ENCODE measurements at places on chromosomes 3 and 15.

DNA sequence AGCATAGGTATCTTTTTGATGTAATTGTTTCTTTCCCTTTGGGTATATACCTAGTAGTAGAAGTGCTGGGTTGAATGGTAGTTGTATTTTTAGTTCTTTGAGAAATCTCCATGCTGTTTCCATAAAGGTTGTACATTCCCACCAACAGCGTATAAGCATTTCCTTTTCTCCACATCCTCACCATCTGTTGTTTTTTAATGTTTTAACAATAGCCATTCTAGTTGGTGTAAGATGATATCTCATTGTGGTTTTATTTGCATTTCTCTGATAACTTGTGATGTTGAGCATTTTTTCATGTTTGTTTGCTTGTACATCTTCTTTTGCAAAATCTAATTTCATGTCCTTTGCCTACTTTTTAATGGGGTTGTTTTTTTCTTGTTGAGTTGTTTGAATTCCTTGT lies 80.0 kb upstream of the TMC3 start:
- DNase-seq: no peak

DNA sequence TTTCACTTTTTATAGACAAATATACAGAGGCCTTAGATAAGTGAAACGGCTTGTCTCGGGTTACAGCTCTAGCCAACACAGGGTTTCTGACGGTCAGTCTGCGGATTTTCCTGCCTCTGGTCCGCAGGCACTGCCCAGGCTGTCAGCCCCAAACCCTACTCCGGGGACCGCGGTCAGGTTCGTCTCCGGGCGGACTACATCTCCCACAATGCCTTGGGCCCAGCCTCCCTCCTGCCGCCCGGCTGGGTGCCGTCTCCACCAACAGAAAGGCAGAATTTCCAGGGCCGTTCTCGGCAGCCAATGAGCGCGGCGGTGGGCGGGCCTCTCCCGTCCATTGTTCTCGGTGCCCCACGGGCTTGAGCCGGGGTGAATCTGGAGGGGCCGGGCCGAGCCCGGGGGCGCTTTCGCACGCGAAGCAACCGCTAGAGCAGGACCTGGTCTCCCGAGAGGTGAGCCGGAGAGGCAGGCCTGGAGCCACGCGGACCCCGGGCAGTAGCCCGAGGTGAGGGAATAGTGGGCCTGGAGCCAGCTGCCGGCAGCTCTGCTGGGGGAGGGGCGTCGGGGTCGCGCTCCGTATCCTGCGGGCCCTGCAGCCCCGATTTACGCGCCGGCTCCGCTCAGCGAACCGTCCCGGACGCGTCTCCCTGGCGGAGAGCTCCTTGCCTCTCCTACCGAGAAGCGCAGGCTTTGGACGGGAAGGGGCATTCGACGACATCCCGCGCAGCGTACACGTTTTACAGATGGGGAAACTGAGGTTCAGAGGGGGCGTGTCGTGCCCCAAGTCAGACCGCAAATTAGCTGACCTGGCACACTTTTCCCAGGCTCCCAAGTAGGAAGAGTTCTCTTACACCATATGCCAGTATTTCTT lies at the start of gene ZSCAN2:
TSS of gene ZSCAN2 (plus strand) at position 323 of the 868 bp plus-strand sequence. CDS start 2,919 bp downstream, outside the sequence.
- DNase-seq: peak; percentile 94

DNA sequence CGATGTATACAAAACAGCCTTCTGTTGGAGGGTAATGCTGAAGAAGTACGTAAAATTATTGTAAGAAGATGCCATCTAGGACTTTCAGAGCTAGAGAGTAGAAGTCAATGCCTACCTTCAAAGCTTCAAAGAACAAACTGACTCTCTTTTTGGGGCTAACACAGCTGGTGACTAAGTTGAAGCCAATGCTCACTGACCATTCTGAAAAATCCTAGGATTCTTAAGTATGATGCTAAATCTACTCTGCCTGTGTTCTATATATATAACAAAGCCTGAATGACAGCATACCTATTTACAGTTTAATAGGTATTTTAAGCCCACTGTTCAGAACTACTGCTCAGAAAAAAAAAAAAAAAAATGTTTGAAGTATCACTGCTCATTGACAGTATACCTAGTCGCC lies 18.9 kb downstream of the ADPGK start:
- no peak for DNase-seq

- DNase-seq: no peak
These were observed 18.6 kb upstream of the SEC13 start for GRCh38 chr3:10339376-10339955.

DNA sequence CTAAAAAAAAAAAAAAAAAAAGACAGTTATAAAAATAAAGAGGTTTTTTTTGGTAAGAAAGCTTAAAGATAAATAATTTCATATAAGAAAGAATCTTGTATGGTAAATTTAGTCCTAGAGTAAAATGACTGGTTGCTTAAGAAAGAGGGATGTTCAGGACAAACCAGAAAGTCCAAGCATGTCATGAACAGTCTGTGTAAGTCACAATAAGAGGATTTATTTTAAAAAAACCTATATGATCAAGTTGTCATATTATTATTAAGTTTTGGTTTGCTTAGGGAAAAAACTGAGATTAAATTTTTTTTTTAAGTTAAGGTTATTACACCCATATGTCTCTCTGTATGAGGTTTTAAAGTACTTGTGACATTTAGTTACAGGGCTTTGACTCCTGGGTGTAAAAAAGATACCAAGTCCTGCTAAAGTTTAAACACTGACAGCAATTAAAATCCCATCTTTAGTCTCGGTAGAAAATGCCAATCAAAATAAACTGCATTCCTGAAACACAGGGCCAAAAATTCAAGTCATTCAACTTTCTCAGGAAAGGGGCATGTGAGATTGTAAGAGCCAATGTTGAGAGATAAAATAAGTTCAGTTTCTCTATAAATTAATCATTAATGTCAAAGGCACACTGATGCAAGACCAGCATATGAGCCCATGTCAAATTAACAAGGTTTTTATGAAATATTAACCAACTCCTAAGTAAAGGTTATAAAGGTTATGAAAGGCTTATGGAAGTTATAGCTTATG lies 8.5 kb upstream of the BDH1 start:
- DNase-seq: peak; percentile 18

DNA sequence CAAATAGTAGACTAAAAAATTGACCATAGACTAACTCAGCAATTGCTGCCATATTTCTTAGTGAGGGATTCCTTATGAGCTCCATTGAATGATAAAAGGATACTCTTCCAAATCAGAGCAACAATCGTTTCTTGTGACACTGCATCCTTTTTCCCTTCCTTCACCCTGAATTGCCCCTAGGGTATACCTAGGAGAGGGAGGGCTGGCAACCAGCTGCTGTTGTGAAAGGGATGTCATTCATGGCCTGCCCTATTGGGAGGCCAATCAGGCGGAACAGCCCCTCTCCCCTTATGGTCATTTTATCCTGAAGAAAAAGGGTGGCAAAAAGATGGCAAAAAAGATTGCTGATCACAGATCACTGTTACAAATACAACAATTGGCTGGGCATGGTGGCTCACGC lies 26.3 kb downstream of the B3GNT5 start:
- DNase-seq: no peak

- DNase-seq: no peak
These were observed 115.4 kb upstream of the PRICKLE2 start for GRCh38 chr3:64340641-64341101.

- DNase-seq: no peak
These were observed 38.0 kb downstream of the OSBPL10 start for GRCh38 chr3:31943041-31943440.

- no peak for DNase-seq
These were observed 687.4 kb downstream of the EDEM1 start for GRCh38 chr3:5874931-5875341.

- DNase-seq: no peak
These were observed 38.9 kb upstream of the MYZAP start for GRCh38 chr15:57552678-57553334.

DNA sequence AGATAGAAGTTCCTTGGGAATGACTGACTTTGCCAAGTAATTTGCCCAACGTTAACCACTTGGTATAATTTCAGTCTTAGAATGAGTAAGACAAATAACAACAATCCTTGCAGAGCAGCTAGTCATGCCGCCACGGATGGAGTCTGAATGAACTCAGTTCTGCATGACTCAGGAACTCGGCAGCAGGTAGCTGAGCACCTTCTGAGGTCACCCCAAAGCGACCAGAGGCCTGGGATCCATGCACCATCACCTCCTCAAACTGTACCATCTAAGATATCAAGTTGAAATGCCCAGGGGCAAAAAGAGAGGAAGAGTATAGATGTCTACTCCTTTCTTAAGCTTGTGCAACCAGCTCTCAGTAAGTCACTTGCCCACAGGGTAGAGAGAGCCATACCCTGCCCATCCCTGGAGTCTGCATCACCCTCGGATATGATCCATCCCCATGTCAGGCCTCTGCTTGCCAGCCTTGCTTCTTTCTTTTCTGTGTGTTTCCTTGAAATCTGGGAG lies 8.5 kb upstream of the CDCP1 start:
- peak; percentile 66 for DNase-seq

DNA sequence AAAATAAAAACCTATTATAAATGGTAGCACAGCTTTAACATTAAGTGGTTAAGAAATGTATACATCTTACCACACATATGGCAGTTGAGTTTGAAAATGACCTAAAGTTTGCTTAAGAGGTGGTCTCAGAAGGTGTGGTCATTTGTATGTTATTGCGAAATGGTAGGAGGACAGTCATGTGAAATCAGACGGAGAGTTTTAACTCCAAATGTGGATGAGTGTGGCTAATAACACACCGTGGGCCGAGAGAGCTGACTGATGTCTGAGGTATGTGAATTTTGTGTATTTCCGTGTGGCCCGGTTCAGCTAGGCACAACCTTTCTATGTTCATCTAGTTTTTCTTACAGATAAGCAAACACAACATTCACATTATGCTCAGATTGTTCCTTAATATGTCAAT lies 71.9 kb downstream of the ARNT2 start:
- DNase-seq: no peak

Measured in RKO (cell line).